NCI-H2081 (cell line): ENCODE measurements at places on chromosomes 11 and 22.

DNA sequence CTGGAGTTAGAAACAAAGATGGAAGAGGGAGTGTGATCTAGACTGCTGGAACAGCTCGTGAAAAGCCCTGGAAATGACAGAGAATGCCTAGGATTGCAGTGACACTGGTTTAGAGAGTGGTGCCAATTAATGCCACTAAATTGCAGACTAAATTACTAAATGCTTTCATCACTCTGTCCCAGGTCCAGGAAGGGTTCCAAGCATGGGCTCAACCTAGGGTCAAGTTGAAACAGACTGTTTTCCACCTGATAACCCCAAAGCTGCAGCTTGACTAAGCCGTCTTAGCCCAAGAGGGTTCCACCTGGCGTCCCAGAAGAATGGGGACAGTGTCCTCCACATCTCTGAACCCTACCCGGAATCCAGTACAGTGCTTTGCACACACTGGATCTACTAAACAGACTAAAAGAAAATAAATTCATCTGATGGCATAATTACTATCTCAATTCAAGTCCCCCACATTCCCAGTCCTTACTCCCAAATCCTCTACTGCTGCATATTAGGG, 1.1 kb upstream of the CRY2 start:
- no peak for DNase-seq

DNA sequence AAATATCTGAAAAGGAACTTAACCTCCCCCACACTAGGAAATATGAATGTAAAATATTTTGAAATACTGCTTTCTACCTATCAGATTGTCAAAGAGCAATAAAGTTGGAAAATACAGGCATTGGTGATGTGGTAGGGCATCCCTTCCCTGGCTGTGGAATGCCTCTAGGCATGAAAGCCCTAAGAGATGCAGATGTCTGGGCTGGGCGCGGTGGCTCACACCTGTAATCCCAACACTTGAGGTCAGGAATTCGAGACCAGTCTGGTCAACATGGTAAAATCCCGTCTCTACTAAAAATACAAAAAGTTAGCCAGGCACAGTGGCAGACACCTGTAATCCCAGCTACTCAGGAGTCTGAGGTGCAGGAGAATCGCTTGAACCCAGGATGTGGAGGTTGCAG, 22.0 kb downstream of the ARAP1 start:
- no peak for DNase-seq

DNA sequence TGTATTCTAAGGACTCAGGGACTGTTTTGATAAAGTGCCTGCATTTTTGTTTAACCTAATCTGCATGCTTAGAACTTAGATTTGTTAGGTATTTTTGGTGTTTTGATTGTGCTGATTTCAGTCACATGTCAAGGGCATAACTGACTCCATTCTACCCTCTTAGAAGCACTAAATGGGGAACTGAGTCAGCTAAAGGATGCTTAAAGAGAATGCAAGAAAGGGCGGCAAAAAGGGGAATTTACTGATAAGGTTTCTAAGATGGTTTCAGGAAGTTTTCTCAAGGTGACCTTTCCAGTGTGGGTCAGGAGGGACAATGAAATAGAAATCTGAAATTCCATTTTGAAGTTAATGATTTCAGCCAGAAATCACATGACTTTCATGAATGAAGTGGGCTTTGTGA, 43.0 kb downstream of the MMP20 start:
- DNase-seq = no peak

- DNase-seq = no peak
Measured at GRCh38 chr11:128832121-128832497, 35.0 kb downstream of the KCNJ1 start.

DNA sequence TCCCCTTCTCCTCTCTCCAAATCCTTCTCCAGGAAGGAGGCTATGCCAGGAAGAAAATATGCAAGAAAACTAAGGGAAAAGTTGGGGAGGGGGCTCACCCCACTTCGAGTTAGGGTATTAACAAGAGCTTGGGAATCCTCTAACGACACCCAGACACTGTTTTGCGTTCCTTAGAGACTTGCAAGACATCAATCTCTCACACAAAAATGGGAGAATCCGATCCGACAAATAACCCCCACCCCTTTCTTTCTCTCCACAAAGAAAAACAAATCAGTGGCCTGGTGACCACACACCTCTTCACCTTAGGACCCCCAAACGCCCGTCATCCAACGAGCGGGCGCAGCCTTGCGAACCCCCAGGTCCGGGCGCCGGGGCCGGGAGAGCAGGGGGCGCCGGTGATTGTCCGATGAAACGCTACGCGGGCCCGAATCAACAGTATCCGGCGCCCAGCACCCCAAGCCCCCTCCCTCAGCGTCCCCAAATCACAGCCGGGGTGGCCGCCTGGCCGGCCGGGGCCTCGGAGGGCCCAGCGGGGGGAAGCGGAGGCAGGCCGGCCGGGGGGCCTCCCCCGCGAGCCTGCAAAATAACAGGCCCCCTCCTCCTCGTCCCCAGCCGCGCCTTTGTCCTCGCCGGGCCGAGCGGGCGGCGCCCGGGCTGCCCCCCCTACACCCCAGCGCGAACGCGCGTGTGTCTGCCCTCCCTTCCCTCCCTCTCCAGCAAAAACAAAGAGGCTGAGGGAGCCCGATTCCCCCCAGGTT, 690 bp downstream of the CSNK1E start:
- DNase-seq = peak; percentile 45
